ENCODE measurements at places on chromosomes 12 and 14. TPM values are rescaled to one million over a fixed set of nuclear protein-coding genes. Genes with fewer than 3 reads are reported as not detected.

Gene POTEM
- total RNA-seq = not detected

Gene AQP2
- not detected for total RNA-seq

Gene NRXN3
- 1.5 TPM for total RNA-seq

GRCh38 chr14:29273513-29273912, 506.9 kb downstream of the FOXG1 start:
- no peak overlapping the region for H3K27ac ChIP-seq
- H3K4me1 ChIP-seq = no peaks in the 10 kb centered on the region
- H3K27me3 ChIP-seq = no peaks in the 10 kb centered on the region
- no peak for DNase-seq

GRCh38 chr12:3189282-3189681, 112.1 kb downstream of the TSPAN9 start:
- H3K4me1 ChIP-seq = 0 out of 2 replicates have a peak, but pooled peaks cover 3% of the 10 kb centered on the region
- H3K4me3 ChIP-seq = no peak overlapping the region
- H3K27ac ChIP-seq = no peak overlapping the region

GRCh38 chr12:107493135-107493494, 192.5 kb upstream of the PWP1 start:
- DNase-seq = no peak

- DNase-seq = no peak
- H3K27me3 ChIP-seq = no peaks in the 10 kb centered on the region
- no peaks in the 10 kb centered on the region for H3K36me3 ChIP-seq
- no peak overlapping the region for H3K27ac ChIP-seq
- no peaks in the 10 kb centered on the region for H3K4me1 ChIP-seq
Measured at GRCh38 chr14:34379816-34380470, 82.1 kb downstream of the SPTSSA start.

DNA sequence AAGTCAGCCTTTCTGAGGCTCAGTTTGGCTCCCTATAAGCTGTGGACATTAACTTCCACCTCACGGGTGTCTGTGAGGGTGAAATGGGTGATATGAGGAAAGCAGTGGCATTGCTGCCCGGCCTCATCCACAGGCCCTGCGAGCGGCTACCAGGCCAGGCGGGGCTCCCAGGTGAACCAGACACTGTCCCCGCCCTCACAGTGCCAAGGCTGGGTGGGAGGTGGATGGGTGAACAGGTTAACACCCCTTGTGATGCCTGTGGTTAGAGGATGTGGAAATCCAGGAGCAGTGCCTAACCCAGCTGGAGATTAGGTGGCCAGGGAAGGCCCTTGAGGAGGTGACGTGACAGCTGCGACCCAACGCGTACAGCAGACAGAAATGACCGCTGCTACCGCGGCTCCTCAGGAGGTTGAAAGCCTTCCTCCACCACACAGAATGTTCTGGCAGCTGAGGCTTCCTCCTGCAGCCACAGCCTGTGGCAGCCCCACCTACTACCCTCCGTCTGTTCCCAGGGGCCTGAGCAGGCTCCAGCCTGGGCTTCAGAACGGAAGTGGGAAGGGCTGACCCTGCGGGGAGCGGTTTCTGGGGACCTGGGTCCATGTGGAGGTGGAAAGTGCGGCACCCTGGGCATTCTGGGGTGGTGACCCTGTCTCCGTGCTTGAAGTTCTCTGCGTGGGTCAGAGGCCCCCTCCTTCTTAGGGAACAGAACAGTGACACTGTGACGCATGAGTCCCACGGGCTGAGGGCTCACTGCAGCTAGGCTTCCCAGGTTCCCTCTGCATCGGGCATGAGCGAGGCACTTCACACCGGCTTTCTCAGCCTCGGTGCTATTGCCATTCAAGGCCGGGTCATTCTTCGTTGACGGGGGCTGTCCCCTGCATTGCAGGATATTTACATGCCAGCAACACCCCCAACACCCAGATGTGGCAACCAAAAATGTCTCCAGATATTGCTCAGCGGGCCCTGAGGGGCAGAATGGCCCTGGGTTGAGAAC, 9.7 kb downstream of the MMAB start:
- no peak overlapping the region for H3K4me3 ChIP-seq
- no peak overlapping the region for H3K27ac ChIP-seq
- peaks cover 46% of the 10 kb centered on the region for H3K36me3 ChIP-seq
- no peaks in the 10 kb centered on the region for H3K4me1 ChIP-seq
- DNase-seq = no peak
